ENCODE measurements at places on chromosomes 7 and 10.
A peak's percentile ranks its signal among the peaks of the same experiment; 100 is the strongest.

DNA sequence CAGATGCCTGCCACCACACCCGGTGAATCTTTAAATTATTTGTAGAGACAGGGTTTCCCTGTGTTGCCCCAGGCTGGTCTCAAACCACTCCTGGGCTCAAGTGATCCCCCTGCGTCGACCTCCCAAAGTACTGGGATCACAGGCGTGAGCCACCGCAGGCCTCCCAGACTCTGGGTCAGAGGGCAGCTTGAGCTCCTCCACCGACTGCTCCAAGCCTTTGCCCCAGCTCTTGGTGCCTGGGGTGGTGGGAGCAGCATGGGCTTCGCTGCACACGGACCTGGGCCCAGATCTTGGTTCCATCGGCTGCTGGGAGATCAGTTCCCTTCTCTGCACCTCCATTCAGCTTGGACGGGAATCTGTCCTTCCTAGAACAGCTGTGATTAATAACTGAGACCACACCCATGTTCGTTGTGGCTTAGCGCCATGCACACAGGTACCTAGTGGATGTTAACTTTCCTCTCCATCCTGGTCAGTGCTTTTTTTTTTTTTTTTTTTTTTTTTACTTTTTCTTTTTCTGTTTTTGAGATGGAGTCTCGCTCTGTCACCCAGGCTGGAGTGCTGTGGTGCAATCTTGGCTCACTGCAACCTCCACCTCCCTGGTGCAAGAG lies 125.3 kb downstream of the CUX1 start:
- DNase-seq: no peak

DNA sequence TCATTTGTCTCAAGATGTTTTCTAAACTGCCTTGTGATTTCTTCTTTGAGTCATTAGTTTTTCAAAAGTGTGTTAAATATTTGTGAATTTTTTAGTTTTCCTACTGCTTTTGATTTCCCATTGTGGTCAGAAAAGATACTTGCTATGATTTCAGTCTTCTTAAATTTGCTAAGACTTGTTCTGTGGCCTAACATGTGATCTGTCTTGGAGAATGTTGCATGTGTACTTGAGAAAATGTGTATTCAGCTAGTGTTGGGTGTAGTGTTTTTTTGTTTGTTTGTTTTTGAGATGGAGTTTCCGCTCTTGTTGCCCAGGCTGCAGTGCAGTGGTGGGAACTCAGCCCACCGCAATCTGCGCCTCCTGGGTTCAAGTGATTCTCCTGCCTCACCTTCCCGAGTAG lies 28.6 kb downstream of the BMPR1A start:
- no peak for DNase-seq

GRCh38 chr10:131785121-131785460 lies 115.7 kb upstream of the PPP2R2D start:
- DNase-seq: no peak

- no peak for DNase-seq
These were observed 41.4 kb upstream of the ANLN start for GRCh38 chr7:36348256-36348655.

DNA sequence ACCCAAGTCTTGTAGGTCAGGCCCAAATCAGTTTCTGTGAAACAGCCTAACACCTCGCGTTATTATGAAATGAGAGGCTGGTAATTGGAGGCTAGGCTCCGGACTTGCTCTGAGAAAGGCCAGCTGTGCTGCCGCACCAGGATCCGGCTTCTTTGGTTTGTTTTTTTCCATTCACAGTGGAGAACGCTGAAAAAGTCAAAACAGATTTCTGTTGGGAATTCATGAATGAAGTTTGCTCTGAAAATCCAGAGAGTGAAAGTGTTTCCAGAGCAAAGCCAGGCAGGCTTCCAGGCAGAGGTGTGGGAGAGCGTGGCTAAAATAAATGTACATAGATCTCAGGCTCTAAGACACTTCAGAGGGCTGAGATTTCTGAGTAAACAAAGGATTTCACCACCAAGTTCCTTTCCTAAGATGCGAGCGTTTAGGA lies 240.1 kb downstream of the TRIL start:
- no peak for DNase-seq

DNA sequence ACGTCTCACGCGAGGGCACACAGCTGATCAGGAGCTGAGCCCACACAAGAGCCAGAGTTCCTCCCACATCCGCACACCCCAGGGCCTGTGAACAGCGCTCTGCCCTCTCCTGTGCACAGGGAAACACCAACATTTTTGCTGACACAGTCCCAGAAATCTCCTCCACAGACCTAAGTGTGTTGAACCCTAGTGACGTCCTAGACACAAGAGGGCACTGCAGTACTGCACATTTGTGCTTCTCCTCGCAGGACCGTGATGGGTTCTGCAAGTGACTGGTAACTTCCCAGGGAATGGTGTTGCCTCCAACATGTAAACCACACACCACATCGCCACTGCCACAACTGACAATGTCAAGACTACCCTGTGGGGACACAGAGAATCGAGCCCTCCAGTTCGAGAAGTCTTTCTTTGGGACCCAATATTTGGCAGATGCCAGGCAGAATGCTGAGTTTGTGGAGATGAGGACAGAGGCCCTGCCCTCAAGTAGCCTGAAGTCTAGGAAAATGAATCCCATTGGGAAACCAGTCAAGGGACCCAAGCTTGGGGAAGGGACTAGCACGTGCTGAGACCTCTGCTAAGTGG lies 170.3 kb downstream of the PAXIP1 start:
- no peak for DNase-seq

GRCh38 chr10:26525586-26525985 lies 87.4 kb downstream of the APBB1IP start:
- DNase-seq: no peak

DNA sequence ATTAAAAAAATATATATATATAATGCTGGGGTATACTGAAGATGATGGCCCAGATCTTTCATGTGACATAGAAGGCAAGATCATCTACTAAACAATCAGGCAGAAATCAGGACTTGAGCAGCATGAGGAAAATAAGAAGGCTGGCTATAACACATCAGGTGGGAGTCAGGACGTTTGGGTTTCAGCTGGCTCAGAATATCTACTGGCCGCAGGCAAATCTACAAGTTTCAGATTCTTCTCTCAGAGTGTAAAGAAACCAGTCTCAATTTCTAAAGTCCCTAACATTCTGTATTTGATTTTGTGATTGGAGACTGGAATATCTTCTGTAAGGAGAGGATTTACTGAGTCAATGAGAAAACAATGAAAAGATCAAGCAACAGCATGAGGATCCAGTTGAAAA lies 37.7 kb upstream of the FAM3C start:
- no peak for DNase-seq

DNA sequence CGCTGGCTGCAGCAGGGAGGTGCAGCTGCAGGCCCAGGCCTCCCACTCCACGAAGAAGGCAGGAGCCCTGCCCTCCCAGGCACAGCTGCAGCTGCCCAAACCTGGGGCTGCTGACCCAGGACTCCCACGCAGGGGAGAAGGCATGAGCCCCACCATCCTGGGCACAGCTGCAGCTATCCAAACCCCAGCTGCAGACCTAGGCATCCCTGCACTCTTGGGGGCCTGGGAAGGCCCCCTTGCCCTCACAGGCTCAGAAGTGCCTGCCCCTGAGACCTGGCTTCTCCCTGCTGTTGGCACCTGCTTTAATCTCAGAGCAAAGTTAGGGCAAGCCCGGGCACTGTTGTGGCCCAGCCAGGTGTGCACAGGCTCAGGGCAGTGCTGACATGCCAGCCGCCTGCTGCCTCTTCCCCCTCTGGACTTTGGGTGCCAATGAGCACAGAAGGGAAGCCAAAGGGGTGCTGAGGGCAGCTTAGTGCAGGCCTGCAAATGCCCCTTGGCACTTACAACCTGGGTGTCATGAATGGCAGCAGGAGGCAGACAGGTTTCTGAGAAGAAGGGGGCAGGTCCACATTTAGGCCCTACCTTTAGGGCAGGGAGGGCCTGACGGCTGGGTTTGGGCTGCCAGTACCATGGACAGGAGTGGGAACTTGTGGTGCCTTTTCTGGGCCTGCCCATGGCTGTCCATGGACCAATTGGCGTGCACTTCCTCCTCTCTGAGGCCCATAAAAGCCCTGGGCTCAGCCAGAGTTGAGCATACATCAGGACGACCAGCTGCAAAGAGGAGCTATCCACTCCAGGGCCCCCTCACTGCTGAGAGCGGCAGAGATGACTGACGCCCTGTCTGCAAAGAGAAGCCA lies 31.1 kb downstream of the CRTAC1 start:
- DNase-seq: no peak

DNA sequence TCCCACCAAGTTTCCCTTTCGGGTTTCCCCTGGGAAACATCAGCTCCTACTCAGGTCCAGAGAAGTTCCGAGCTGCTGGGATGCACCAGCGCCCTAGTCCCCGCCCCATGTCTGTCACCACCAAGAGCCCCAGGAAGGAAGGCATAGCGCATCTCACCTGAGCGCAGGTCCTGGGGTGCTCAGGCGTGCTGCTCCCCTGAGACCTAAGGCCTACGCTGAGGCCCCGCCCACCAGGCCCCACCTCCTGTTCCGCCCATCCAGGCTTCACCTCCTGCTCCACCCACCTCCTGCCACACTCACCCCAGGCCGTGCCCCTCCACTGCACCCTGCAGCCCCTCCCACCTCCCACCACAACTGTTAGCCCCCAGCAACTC lies 1.2 kb upstream of the TFR2 start:
- peak; percentile 43 for DNase-seq

GRCh38 chr10:103763374-103764202 lies 91.8 kb downstream of the SH3PXD2A start:
- DNase-seq: no peak

- DNase-seq: no peak
These were observed 11.3 kb downstream of the ACSL5 start for GRCh38 chr10:112385201-112385600.

GRCh38 chr7:44911911-44912310 lies 26.6 kb upstream of the PURB start:
- no peak for DNase-seq

DNA sequence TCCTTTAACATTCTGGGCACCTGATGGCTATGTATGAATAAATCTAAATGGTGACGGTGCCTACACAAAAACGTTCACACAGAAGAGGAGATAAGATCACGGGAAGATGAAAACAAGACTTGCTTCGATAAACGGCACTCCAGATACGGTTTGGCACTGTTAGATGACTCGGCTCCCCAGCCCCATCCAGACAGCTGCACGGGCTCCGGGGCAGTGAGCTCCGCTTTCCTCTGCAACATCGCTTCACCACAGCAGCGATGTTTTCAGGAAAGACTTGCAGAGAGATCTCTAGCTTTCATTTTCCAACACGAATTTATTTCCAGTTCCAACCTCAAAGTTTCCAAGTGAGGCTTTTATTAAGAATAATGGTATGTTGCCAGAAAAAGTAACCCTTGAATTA lies 132.1 kb downstream of the KLF6 start:
- no peak for DNase-seq

DNA sequence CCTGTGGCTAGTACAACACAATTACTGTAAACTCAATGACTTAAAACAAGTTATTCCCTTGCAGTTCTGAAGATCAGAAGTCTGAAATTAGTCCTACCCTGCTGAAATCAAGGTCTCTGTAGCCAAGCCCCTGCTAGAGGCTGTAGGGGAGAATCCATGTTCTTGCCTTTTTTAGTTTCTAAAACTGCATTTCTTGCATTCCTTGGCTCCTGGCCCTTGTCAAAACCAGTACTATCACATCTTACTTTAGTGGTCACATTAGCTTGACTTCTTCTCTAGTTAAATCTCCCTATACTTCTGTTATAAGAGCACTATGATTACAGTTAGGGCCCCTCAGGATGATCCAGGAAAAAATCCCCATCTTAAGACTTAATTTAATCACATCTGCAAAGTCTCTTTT lies 567.0 kb downstream of the GFRA1 start:
- DNase-seq: no peak

DNA sequence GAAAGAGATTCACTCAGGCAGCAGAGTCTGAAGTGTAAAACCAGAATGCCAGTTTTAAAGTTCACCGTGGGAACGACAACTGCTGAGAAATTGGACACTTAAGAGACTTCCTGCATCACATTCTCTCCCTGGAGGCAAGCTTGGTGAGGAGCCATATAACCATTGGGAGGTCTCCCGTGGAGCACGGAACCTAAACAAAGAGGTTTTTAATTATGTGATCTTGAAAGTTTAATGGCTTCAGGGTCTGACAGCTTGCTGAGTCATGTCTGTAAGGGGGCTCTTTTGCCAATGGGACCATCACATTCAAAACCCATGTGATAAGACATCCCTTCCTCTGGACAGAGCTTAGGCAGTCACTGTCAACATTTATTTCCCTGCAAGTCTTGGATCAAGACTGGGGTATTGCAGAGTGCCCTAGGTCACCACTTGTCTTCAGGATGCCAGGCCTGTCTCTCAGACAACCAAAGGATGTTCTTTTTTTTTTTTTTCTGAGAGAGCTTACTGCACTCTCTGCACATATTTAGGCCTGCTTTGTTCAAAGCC lies 674.4 kb downstream of the TYW1 start:
- DNase-seq: no peak

DNA sequence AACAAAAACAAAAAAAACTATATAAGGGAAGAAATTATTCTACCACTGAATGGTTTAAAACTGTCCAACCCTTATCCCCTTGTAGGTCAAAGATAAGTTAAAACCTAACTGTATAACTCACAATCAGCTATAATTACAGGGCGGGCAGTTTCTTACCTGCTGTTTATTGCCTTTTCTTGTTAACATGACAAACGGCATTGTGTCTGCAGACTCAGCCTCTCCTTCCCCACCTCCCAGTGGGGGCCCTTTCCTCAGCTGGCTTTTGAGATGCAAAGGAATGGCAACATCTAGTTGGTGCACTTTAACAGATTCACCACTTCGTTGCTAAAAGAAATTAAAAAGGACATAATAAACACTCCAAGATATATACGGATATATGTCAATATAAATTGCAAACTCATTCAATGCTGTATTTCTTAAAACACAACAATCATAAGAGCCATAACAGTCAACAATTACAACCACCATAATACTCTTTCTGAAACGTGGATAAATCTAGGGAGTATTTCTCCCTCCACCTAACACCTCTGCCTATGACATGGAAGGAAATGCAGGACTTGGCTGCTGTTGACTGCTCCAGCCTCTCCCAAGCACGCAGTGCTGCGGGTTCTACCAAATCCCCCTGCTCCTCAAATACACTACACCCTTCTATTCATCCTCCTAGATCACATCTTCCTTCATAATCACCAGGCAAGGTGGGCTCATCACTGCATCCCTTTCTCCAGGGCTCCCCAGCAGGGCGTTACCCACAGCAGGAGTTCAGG lies 106.0 kb downstream of the UPF2 start:
- no peak for DNase-seq
